NCI-H146 (cell line): ENCODE measurements at places on chromosomes 4 and X.

DNA sequence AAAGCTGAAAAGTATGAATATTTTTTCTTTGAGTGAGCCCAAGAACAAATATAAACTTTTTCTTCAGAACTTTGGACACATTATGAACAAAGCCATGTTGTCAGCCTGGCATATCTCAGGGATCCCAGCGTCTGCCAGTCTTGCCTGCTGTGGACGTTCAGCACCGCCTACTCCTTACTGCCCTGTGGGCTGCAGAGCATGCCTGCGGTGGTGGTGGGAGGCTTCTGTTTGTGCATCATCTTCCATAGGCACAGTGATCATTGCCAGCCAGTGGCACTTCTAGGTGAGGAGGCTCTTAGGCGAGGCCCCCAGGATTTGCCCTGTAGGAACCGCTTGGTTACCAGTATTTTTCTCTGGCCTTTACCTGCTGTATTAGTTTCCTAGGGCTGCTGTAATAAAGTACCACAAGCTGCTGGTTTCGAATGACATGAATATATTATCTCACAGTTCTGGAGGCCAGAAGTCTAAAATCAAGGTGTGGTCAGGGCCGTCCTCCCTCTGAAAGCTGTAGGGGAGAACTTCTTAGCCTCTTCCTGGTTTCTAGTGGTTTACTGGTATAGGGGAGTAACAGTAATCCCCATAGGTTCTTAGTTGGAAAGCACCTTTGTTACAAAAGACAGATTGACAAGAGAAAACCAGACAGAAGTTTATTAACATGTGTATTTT is 15.4 kb downstream of the ANXA3 start:
- DNase-seq = no peak

DNA sequence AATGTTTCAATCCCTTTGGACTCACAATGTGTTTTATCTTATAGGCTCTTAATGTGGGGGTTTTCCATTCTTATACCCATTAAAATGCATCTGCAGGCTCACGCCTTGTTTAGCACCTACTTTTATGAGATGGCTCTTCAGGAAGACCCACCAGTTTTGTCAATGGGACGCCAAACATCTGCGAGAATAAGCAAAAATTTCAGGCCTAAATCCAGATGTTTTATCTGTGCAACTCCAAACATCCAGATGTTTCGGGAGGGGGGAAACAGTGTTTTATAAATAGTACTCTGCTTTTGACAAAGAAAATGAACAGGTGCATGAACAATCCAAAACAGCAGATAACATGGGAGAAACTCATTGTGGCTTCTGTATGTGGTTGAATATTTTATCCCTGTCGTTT is 342.8 kb downstream of the DHX15 start:
- DNase-seq = no peak

GRCh38 chr4:173177232-173177631 is 8.6 kb downstream of the GALNT7 start:
- DNase-seq = no peak

- DNase-seq = no peak
Observed at GRCh38 chr4:22473268-22473667, 42.6 kb downstream of the ADGRA3 start.

- DNase-seq = no peak
Observed at GRCh38 chr4:26482508-26483462, 7.5 kb downstream of the CCKAR start.

- peak; percentile 78 for DNase-seq
Observed at GRCh38 chrX:3962511-3963311, 249.3 kb upstream of the PRKX start.

GRCh38 chr4:102298716-102299115 is 46.6 kb downstream of the SLC39A8 start:
- DNase-seq = no peak

DNA sequence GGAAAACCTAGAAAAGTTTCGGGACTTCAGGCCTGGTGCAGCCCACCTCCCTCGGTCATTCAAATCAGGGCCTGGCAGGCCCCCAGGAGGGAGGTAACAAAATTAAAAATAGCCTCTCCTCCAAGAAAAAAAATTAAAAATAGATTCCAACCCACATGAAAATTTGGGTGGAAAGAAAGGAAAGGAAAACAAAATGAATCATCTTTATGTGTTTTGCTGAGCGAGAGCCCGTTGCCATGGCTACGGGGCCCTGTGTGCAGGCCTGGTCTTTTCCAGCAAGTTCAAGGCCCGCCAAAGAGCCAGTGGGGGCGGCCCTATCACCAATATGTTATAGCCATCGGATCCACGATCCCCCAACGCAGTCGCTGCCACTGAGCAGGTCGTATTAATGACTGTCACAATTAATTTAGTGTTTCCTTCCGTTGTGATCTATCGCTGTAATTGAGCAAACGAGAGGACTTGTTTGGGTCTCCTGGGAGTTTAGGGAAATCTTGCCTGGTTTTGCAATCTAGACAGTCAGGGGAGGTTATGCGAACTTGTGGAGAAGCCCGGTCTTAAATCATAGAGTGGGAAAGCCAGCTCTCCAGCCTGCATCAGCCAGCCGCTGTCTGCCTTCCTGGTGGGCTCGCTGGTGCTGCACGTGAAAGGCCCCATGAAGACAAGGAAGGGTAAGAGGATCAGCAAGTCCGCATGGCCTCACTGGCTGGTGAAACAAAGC is 452.4 kb downstream of the BCOR start:
- no peak for DNase-seq

DNA sequence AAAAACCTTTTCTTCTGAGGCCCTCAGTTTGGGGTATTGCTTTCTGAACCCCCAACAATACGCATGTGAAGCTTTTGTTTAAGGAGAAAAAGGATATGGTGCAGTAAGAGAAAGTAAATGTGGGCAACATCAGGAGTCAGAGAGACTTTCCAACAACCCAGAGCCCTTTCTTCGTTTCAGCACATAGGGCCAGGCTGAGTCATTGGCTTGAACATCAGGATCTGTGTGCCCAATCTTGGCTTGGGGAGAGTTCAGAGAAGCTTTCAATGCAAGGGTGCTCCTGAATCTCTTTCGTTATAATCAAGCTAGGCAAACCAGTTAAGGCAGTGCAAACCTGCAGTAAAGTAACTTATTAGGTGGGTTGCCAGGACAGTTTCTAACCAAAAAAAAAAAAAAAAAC is 191.2 kb downstream of the FRMPD4 start:
- no peak for DNase-seq

- DNase-seq = no peak
Observed at GRCh38 chrX:13472975-13473374, 96.4 kb upstream of the EGFL6 start.

DNA sequence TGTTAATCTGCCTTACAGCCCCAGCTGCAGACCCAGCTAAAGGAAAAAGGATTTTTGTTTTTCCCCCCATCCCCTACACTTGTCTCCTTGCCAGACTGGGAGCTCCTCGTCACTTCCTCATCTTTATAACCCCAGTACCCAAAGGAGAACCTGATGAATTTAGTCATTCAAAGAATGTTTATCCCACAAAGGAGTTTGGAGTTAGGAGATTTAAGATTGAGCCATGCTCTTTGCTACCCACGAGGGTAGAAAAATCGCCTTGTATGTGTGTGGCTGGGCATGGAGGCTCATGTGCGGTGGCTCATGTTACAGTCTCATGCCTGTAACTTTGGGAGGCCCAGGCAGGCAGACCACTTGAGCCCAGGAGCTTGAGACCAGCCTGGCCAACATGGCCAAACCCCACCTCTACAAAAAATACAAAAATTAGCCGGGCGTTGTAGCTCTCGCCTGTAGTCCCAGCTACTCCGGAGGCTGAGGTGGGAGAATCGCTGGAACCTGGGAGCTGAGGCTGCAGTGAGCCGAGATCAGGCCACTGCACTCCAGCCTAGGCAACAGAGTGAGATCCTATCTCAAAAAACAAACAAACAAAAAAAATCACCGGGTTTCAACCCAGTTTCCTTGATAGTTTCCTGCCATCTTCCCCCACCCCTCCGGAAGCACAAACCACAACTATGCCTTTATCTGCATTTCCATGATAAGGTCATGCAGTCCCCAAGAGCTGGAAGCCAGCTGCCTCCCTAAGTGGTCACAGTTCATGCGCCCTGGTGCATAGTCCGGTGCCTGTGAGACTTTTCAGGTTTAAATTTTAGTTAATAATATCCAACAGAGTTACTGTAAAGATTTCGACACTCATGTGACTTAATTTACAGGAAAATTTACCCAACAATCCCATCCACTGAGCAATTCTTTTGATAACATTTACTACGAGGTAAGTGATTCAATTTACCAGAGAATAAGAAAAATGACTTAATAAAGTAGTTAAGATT is 1.5 kb downstream of the CFAP97 start:
- no peak for DNase-seq

- DNase-seq = peak; percentile 1
Observed at GRCh38 chr4:123390846-123391456, 5.6 kb upstream of the SPRY1 start.

GRCh38 chrX:34381241-34381640 is 249.1 kb upstream of the FAM47A start:
- no peak for DNase-seq

DNA sequence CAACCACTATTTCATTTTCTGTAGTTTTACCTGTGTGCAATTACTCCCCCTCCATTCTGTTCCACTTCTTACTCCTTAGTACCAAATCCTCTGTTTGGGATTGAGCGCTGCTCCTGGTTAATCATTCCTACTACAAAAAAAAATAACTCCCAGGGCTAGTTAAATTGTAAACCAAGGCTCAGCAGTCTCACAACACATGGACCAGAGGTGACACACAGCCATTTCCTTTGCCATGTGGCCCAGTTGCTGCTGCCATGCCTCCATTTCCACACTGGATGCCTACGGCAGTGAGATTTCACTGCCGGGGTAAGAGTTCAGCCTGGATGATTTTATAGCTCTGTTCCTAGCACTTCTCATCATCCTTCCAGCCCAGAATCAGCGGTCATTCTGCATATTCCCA is 107.2 kb downstream of the AKAP4 start:
- no peak for DNase-seq

- DNase-seq = no peak
Observed at GRCh38 chrX:24682739-24683432, 10.8 kb upstream of the POLA1 start.

DNA sequence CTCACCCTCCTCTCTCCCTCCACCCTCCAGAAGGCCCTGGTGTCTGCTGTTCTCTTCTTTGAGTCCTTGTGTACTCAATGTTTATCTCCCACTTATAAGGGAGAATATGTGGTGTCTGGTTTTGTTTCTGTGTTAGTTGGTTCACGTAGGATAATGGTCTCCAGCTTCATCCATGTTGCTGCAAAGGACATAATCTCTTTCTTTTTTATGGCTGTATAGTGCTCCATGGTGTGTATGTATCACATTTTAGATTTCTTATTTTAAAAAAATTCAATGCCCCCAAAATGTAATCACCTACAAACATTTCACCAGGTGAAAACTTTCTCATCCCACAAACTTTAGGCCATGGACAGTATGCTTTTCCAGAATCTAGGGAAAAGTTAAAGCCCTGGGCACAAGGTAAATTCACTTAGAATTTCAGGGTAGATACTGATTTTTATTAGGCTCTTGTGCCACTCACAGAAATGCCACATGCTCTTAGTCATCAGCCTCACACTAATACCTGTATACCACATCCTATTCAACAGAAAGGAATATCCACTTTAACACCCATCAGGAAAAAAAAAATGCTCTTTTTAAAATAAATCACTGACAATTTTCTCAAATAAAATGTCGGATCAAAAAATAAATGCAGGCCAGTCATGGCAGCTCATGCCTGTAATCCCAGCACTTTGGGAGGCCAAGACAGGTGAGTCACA is 104.8 kb upstream of the ENPP6 start:
- no peak for DNase-seq

DNA sequence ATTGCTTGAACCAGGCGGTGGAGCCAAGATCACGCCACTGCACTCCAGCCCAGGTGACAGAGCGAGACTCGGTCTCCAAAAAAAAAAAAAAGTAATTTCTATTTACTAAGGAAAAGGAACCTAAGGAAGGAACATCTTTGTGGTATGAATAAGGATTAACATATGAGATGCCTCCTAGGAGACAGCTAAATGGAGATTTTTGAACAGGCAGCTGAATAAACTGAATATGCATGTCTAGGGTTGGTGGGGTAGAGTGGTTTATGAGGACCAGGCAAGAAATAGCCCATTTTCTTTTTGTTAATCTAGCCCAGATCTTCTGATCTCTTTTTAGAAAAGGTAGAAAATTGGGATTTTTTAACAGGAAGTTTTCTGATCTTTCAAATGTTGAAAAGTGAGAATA is 59.9 kb upstream of the TBC1D14 start:
- DNase-seq = no peak

DNA sequence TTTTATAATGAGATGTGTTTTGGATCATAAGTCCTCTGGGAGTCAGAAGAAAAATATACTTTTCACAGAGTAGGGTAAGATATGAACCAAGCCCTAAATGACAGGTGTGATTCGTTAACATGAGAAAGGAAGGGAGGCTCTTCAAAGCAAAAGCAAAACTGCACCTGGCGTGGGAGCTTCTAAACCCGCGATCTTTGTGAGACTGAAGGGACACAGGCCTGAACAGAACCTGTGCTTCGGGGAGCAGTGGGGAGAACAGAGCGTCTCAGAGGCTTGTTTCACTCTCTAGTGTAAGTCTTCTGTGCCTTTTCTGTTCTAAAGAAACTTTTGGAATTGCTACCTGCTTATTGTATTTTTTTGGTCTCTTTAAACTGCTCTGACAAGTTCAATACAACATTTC is 30.2 kb upstream of the CYP4V2 start:
- peak; percentile 22 for DNase-seq

- DNase-seq = peak; percentile 10
Observed at GRCh38 chr4:114512595-114513295, 85.9 kb upstream of the UGT8 start.

DNA sequence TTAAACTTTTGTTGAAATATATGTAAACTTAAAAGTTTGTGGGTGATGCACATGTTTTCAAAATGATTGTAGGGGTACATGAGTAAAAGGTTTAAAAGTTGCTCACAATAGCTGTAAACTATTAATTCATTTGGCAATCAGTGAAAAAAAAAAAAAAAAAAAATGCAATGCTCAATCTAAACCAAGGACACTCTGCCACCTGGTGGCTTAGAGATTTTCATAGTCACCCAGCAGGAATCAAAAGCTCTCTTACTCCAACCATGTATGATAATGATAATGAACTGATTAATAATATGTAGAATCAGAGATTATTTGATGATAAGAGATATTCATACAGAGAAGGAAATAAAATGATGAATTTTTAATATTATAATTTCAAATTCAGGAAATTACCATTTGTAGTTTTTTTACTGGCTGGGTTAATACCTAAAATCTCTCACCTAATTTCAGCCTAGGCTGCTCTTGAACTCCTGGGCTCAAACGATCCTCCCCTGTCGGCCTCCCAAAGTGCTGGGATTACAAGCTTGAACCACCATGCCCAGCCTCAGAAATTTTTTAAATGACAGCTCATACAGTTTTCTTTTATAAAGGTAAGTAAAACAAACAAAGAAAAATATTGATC is 46.9 kb upstream of the SLC25A4 start:
- no peak for DNase-seq
